Iris pigment epithelial cell (primary cell): ENCODE measurements at places on chromosomes 4 and X.

- peak; percentile 7 for DNase-seq
These were observed 118.3 kb downstream of the SORBS2 start for GRCh38 chr4:185693548-185694215.

- DNase-seq: peak; percentile 10
These were observed 205.0 kb upstream of the TET2 start for GRCh38 chr4:104941661-104942062.

DNA sequence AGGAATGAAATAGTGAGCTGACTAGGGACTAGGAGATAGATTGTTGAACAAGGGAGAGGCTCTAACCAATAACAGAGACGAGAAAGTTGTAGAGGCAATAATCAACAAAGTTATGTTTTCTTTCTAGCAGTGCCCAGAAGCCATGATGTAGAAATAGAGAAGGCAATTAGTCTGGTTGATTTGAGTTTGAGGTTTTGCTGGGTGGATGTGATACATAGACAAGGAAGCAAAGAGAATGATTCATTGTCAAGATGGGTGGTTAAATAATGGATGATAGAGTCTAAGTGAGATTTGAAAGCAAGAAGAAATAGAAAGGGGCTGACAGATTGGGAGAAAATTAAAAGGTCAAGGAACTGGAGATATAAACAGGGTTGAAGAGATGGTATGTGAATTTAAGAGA, 11.2 kb downstream of the RBM41 start:
- DNase-seq: peak; percentile 15

GRCh38 chr4:4651811-4652755, 110.2 kb upstream of the STX18 start:
- DNase-seq: peak; percentile 59

DNA sequence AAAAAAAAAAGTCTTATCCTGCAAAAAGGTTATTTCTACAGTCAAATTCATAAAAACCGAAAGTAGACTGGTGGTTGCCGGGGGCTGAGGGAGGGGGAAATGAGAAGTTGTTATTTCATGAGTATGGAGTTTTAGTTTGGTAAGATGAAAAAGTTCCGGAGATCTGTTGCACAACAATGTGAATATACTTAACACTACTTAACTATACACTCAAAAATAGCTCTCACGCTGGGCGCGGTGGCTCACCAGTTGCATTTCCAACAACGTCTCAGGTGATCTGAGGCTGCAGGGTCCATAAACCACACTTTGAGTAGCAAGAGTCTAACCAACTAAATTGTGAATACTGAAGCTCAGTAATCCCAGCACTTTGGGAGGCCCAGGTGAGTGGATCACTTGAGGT, 52.4 kb downstream of the ANOS1 start:
- DNase-seq: no peak

GRCh38 chrX:131513159-131513914, 30.5 kb upstream of the OR13H1 start:
- no peak for DNase-seq

GRCh38 chrX:1809581-1809980, 194.7 kb downstream of the ASMT start:
- DNase-seq: no peak

DNA sequence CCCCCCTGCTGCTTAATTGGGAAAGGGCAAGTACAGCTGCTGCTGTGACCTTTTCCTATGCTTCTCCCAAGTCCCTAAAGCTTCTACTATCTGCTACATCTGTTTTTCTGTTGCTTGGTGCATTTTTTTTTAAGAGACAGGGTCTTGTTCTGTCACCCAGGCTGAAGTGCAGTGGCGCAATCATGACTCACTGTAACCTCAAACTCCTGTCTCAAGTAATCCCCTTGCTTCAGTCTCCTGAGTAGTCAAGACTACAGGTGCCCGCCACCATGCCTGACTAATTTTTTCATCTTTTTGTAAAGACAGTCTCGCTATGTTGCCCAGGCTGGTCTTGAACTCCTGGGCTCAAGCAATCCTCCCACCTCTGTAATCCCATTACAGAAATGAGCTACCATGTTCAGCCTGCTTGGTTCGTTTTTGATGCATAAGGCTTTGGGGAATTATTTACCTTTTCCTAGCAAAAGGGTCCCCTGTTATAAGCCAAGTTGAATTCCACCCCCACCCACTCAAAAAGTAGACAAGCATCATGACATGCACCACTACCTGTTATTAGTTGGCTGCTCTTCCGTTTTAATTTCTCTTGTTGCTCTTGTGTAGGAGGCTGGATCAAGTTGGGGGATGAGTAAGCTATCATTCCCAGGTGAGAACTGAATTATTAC, 39.6 kb downstream of the DGKK start:
- DNase-seq: no peak

DNA sequence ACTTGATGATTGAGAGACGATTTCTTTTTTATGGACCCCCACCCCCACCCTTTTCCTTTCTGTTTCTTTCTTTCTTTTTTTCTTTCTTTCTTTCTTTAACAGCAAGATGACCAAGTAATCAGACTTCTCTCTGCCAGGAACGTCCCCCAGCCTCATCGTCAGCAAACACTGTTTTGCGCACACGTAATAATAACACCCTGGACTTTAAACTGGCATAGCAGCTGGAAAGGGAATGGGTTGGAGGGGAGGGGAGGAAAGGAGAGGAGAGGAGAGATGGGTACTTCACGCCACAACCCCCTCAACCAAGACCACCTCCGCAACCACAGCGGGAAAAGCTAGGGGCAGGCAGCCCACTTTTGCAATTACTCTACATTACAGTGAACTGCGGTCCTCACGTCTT, 1.1 kb downstream of the GABRA2 start:
- DNase-seq: peak; percentile 1

DNA sequence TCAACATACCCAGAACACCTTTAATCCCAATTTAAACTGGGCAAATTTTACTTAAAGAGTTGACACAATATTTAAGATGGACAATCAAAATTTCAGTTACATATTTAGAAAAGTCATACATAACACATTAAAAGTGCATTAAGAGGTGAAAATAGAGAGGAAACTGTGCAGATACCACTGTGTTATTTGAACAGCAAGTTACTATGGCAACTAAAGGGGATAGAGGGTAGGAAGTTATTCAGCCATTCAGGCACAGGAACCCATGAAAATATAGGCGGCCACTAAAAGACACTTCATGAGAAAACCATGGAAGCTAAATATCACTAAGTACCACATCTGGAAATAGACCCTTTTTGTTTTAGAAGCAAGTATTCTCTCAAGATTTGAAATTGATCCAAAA, 75.1 kb downstream of the PDGFC start:
- DNase-seq: no peak

DNA sequence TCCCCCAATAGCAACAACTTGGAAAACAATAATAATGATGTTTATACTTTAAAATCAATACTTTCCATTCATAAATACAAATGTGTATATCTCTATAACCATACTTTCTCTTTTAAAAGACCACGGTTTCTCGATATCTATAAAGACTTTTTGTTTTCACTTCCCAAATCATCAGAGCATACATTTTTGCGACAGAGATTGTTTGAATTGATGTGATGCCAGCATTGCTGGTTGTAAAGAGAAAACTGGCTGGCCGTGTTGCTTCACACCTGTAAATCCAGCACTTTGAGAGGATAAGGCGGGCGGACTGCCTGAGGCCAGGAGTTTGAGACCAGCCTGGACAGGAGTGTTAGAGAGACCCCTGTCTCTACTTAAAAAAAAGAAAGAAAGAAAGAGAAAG, 77.6 kb upstream of the ZNF518B start:
- no peak for DNase-seq

GRCh38 chrX:47573341-47574075, 8.7 kb upstream of the TIMP1 start:
- peak; percentile 28 for DNase-seq

DNA sequence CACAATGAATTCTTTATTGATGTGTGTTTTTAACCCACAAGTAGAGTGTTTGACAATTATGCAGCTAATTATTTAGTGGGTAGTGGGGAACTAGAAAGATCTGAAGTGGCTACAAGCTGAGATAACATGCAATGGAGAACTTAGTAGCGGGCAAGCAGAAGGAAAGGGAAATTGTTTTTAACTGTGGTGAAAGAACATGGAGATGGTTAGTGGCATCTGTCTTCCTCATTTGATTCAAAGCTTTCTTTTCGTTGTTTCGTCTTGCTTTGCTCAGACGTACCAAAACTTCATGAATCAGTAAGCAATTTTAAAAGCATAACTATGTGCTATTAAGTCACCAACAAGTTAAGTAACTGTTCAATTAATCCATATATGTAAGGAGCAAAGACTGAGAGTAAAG, 169.9 kb downstream of the BANK1 start:
- DNase-seq: no peak

- no peak for DNase-seq
These were observed 26.1 kb upstream of the TET2 start for GRCh38 chr4:105120626-105121025.

DNA sequence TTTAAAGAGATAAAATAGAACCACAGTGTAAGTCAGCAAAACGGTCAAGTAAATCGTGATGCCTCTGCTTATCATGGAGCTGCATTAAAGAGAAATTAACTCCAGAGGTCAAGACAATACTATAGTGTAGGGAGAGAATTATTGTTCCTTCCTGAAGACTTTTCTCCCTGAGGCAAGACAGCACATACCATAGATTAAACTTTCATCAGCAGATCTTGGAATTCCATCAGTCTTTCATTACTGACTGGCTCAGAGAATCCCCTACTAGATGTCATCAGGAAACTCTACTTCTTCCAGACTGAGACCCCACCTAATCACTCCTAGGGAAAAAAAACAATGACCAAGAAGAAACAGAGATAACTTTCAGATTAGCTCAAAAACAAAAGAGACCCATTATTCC, 131.3 kb downstream of the NSUN7 start:
- no peak for DNase-seq

DNA sequence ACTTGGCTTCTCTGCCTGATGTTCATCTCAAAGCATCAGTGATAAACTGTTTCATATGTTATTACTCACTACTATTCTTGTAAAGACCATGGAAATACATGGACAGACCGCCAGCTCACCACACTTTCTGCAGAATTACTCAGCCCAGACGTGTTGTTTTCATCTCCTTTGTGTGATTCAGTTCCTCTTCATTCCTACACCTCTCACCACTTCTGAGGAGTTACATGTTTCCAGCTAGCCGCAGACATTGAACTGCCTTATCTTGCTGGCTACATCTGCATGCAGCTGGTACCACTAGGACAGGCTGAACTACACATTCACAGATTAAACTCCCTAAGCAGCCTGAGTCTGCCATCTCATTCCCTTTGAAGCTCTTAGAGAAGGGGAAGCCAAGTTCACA, 443.2 kb upstream of the FGF16 start:
- no peak for DNase-seq

DNA sequence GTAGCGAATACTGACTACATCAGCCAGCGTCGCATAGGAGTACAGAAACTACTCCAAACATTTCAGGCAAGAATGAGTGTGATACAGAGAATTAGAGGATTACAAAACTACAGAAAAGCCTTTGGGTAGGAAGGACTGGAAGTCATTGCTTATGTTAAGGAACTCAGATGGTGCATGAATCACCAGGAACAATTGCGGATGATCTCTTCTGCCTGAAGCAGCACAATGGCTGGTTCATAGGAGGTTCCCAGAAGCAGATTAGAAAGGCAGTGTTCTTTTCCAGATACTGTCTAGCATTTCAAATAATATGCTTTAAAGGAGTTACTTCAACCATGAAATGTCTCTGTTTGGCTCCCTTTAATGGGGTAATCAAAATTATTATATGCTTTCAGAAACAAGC, 42.5 kb upstream of the MAP9 start:
- DNase-seq: peak; percentile 89

DNA sequence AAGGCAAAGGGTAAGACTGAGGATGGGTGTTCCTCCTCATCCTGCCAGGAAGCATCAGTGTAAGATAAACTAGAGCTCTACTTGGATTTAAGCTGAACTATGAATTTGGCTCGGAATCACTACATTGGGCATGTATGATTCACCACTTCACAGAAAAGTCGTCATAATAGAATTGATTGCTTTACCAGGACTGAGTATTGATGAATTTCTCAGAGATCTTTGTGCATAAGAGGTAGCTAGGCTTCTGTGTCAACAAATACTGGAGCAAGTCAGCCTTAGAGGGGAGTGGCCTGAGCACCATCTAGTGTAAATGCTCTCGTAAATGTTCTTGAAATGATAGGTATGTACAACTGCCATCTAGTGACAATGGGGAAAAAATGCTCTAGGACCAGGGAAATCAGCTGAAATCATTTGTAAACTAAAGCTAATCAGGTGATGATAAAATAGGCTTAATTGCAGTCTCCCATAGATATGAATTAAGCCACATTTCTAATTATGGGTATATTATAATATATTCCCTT, 309.5 kb upstream of the FMR1 start:
- DNase-seq: no peak

DNA sequence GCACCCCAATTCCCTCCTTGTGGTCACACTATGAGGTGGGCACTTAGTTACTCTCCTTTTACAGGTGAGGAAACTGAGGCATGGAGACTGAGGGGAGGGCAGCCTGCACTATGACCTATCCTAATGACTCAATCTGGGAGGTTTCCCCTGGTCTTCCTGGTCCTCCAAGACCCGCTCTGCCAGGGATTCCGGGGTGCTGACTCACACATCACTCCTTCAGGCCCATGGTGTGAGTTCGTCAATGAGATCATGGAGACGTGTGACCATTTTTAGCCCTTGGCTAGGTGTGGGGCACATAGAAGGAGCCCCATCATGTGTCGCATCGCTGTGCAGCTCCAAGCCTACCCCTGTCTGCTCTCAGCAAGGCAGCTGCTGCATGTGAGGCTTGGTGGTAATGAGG, 32.4 kb upstream of the BCOR start:
- peak; percentile 78 for DNase-seq

GRCh38 chr4:150849016-150849415, 166.1 kb downstream of the LRBA start:
- peak; percentile 1 for DNase-seq

- DNase-seq: no peak
These were observed 61.3 kb upstream of the MXRA5 start for GRCh38 chrX:3407781-3408180.

DNA sequence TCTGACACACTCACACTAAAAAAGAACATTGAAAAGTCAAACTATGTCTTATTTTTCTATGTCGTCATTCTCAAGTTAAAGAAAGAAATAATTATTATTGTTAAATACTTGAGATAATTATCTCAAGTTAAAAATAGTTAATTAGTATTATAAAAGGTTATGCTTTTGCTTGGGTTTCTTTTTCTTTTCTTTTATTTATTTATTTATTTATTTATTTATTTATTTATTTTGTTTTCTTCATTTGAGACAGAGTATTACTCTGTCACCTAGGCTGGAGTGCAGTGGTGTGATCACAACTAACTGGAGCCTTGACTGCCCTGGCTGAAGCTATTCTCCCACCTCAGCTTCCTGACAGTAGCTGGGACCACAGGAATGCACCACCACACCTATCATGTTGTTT, 59.9 kb downstream of the UBQLN2 start:
- DNase-seq: no peak

- DNase-seq: peak; percentile 15
These were observed 43.7 kb downstream of the OTOP1 start for GRCh38 chr4:4182835-4183568.

- DNase-seq: no peak
These were observed at the start of gene HTATSF1 for GRCh38 chrX:136497556-136498052. TSS of gene HTATSF1 (plus strand) at chrX:136497592. CDS start at chrX:136497685, 93 bp downstream.
